ENCODE measurements at places on chromosomes 16 and 17.

GRCh38 chr16:65284626-65285025 is 162.8 kb upstream of the CDH11 start:
- no peaks in the 10 kb centered on the region for H3K27me3 ChIP-seq
- no peaks in the 10 kb centered on the region for H3K4me1 ChIP-seq
- no peak overlapping the region for H3K27ac ChIP-seq

- H3K27me3 ChIP-seq = no peaks in the 10 kb centered on the region
- H3K4me1 ChIP-seq = peaks cover 52% of the 10 kb centered on the region
- H3K27ac ChIP-seq = peak overlapping the region; percentile 79
- peak; percentile 59 for DNase-seq
- H3K36me3 ChIP-seq = no peaks in the 10 kb centered on the region
- peak overlapping the region; percentile 99 for H3K4me3 ChIP-seq
Observed at GRCh38 chr17:8964801-8965393, 610 bp downstream of the PIK3R5 start.

DNA sequence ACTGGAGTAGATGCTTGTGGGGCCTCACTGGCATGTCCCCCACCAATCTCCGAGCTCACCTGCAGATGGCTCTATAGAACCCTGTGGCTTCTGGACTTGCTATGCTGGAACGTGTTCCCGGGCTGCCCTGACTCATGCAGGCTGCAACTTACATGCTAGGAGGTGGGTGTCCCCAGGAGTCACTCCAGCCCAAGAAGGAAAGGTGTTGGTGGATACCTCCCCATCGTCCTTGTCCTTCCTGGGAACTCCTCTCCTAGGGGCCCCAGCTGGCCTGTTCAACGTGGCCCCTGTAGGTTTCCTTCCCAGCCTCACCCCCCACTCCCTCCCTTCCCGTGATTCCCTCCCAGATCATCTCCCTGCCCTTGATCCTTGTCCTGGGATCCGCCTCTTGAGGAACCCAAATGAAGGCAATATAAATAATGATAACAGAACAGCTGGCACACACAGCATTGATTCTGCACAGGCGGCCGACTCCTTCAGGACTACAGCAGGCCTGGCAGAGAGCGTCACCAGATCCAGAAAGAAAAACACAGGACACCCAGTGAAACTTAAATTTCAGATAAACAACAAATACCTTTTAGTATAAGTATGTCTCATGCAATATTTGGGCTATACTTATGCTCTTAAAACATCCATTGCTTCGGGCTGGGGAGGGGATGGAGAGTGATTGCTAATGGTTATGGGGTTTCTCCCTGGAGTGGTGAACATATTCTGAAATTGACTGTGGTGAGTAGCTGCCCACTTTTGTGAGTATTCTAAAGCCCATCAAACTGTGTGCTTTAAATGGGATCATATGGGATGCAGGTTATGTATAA is 221.1 kb upstream of the GSE1 start:
- no peak overlapping the region for H3K27ac ChIP-seq
- no peak for DNase-seq
- H3K4me1 ChIP-seq = no peaks in the 10 kb centered on the region

- DNase-seq = no peak
- peaks cover 9% of the 10 kb centered on the region for H3K4me1 ChIP-seq
- H3K27ac ChIP-seq = no peak overlapping the region
- no peaks in the 10 kb centered on the region for H3K27me3 ChIP-seq
- H3K36me3 ChIP-seq = no peaks in the 10 kb centered on the region
Observed at GRCh38 chr17:58224315-58224714, 5.3 kb upstream of the MKS1 start.

GRCh38 chr16:8565498-8565897 is 24.8 kb downstream of the TMEM114 start:
- H3K27me3 ChIP-seq = no peaks in the 10 kb centered on the region
- no peaks in the 10 kb centered on the region for H3K4me1 ChIP-seq
- H3K27ac ChIP-seq = no peak overlapping the region
- no peaks in the 10 kb centered on the region for H3K36me3 ChIP-seq

- no peak for DNase-seq
- H3K4me1 ChIP-seq = no peaks in the 10 kb centered on the region
- no peaks in the 10 kb centered on the region for H3K36me3 ChIP-seq
- H3K4me3 ChIP-seq = no peak overlapping the region
Observed at GRCh38 chr17:54754560-54754959, 146.1 kb upstream of the TOM1L1 start.

DNA sequence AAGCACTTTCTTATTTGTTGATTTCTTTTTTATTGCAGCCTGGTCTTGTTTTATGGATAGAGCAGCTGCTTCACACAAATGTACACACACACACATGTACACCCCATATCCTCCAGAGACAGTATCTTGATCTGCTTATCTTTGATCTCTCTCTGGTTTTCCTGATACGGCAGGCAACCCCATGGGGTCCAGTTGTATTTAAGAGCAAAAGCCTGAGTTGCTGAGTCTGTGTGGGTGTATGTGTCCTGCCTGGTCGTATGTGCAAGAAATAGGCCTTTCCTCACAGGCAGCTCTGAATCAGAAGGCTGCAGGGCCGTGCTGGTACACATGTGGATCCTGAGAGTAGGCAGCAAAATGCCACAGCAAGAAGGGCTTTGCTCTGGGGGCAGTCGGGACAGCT is 14.6 kb upstream of the LGALS9 start:
- H3K36me3 ChIP-seq = peaks cover 9% of the 10 kb centered on the region
- no peak overlapping the region for H3K27ac ChIP-seq
- no peak for DNase-seq
- H3K27me3 ChIP-seq = no peaks in the 10 kb centered on the region
- peaks cover 20% of the 10 kb centered on the region for H3K4me1 ChIP-seq
- H3K4me3 ChIP-seq = no peak overlapping the region

GRCh38 chr16:20308266-20308665 is 19.0 kb downstream of the GP2 start:
- H3K36me3 ChIP-seq = no peaks in the 10 kb centered on the region
- H3K27me3 ChIP-seq = no peaks in the 10 kb centered on the region
- H3K27ac ChIP-seq = no peak overlapping the region
- H3K4me3 ChIP-seq = no peak overlapping the region
- DNase-seq = no peak

DNA sequence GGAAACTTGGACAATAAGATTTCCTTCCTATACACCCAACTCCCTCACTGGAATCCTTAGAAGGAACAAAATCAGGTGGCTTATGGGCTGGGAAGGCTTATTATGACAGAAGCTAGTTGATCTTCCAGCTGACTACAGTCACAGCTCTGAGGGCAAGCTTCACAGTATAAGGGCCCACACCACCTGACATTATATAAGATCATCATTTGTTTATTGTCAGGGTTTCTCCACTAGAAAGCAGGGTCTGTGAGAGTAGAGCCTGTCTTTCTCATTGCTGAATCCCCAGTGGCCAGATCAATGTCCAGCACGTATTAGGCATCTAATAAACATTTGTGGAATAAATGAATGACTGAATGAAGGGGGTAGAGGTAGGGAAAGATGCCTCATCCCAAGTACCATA is 57.8 kb upstream of the PHOSPHO1 start:
- no peak overlapping the region for H3K4me3 ChIP-seq
- H3K27ac ChIP-seq = no peak overlapping the region
- H3K27me3 ChIP-seq = no peaks in the 10 kb centered on the region
- H3K4me1 ChIP-seq = no peaks in the 10 kb centered on the region
- no peak for DNase-seq
- no peaks in the 10 kb centered on the region for H3K36me3 ChIP-seq

DNA sequence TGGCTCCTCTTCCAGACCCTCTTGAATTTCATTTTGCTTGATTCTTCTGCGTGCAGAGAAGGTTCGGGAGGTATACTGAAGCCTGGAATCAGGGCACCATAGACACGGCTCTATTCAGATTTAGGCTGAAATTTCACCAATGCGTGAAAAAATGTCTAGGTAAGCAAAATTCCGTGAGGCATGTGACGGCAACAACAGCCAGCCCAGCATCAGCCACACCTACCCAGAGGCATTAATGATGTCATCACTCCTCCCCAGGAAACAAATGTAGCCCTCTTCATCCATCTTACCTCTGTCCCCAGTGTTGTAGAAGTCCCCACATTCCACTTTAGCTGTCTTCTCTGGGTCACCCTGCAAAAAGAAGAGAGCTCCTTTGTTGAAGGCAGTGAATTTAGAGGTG is 50.8 kb upstream of the ACSM2B start:
- no peaks in the 10 kb centered on the region for H3K36me3 ChIP-seq
- no peak overlapping the region for H3K4me3 ChIP-seq
- no peak for DNase-seq
- no peaks in the 10 kb centered on the region for H3K27me3 ChIP-seq
- H3K27ac ChIP-seq = no peak overlapping the region

DNA sequence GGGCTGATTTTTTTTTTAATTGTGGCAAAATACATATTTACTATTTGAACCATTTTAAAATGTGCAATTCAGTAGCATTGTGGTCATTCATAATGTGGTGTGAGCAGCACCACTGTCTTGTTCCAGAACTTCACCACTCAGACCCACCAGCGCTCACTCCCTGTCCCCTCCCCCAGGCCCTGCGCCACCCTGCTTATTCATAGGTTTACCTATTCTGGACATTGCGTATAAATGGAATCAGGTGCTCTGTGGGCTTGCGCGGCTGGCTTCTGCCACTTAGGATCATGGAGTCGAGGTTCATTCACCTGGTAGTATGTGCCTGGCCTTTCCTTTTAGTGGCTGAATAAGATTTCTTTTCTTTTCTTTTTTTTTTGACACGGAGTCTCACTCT is 59.4 kb downstream of the NT5M start:
- no peak for DNase-seq
- H3K4me3 ChIP-seq = no peak overlapping the region
- H3K4me1 ChIP-seq = no peaks in the 10 kb centered on the region
- no peaks in the 10 kb centered on the region for H3K27me3 ChIP-seq

DNA sequence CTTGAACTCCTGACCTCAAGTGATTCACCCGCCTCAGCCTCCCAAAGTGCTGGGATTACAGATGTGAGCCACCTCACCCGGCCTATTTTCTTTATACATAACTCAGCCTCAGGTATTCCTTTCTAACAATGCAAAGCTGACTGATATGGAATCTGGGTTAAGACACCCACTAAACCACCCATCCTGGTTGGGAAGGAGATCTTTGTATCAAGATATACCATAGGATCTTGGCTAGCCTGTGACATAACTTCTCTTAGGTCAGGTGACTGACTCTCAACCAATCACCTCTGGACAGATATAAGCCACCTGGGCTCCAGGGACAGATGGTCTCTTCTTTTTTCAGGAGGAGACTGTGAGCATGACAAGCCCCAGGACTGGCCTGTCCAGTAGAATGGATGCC is 51.2 kb upstream of the NKD1 start:
- H3K36me3 ChIP-seq = no peaks in the 10 kb centered on the region
- H3K27me3 ChIP-seq = no peaks in the 10 kb centered on the region
- H3K4me3 ChIP-seq = no peak overlapping the region
- H3K4me1 ChIP-seq = no peaks in the 10 kb centered on the region
- H3K27ac ChIP-seq = no peak overlapping the region

DNA sequence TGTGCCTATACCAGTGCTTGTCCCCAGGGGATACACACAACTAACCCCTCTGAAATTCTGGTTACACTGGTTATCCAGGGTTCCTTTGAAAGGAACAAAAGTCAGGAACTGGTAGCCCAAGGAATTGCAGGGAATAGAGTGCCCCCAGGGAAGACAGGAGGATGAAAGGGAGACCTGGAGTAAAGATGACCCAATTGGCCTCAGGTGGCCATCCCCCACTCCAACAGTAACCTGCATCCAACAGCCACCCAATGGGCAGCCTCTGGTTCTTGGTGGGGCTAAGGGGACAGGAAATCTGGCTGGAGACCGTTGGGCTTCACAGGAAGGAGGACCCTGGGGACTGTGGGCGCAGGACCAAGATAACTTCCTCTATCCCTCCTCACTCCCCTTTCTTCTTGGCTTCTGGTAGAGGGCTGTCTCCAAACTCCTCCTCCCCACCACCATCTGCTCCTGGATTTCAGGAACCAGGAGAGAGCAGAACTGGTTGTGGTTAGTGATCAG is 826 bp upstream of the MPO start:
- no peak overlapping the region for H3K27ac ChIP-seq
- no peaks in the 10 kb centered on the region for H3K27me3 ChIP-seq
- no peak for DNase-seq

DNA sequence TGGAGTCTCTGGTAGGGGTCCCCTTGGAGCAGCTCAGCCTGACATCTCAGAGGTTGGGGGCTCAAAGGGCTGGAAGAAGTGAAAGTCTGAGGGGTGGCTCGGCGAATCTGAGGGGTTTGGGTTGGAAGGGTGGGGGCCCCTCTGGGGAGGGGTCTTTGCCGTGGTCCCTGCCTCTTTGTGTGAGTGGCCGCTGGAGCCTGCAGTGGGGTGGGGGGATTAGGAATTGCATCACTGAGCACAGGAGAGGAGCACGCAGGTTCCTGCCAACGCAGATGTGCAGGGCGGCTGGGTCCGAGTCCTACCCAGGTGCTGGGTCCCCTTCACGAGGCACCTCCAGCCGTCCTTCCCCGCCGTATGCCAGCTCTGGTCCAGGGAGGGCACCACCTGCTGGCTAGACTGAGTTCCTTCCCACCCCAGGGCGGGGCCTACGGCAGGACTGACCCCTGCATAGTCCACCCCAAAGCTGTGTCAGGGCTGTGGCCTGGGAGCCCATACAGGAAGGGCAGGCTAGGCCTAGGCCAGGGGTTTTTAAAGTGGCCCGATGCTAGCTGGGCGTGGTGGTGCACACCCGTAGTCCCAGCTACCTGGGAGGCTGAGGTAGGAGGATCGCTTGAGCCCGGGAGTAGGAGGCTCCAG is 9.9 kb downstream of the FMNL1 start:
- no peak overlapping the region for H3K4me3 ChIP-seq
- H3K27ac ChIP-seq = peak overlapping the region; percentile 97
- H3K36me3 ChIP-seq = peaks cover 43% of the 10 kb centered on the region
- H3K4me1 ChIP-seq = peaks cover 95% of the 10 kb centered on the region
- H3K27me3 ChIP-seq = no peaks in the 10 kb centered on the region

DNA sequence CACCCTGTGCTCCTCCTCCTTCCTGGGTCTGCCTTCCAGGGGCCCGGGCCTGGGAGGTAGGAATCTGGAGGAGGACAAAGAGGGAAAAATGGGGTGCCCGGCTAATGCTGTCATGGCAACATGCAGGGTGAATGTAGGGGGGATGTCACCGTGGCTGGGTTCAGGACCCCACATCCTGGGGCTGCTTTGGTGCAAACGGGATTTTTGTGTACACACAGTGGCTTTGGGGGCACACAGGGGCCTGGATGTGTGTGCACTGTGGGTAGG is 37.0 kb upstream of the CDC42EP4 start:
- no peak overlapping the region for H3K27ac ChIP-seq
- no peaks in the 10 kb centered on the region for H3K27me3 ChIP-seq
- no peak for DNase-seq
- H3K4me1 ChIP-seq = no peaks in the 10 kb centered on the region
- H3K36me3 ChIP-seq = no peaks in the 10 kb centered on the region

GRCh38 chr17:18946536-18946935 is 5.4 kb upstream of the SLC5A10 start:
- no peak for DNase-seq
- H3K4me1 ChIP-seq = no peaks in the 10 kb centered on the region
- H3K4me3 ChIP-seq = no peak overlapping the region

- no peak overlapping the region for H3K27ac ChIP-seq
- no peaks in the 10 kb centered on the region for H3K36me3 ChIP-seq
- no peak overlapping the region for H3K4me3 ChIP-seq
- no peaks in the 10 kb centered on the region for H3K27me3 ChIP-seq
Observed at GRCh38 chr17:45749831-45750335, 34.2 kb upstream of the CRHR1 start.

- no peaks in the 10 kb centered on the region for H3K36me3 ChIP-seq
- no peaks in the 10 kb centered on the region for H3K27me3 ChIP-seq
- H3K27ac ChIP-seq = no peak overlapping the region
Observed at GRCh38 chr17:12522743-12523183, 142.9 kb upstream of the MYOCD start.

Measured in CD4-positive, alpha-beta memory T cell (primary cell).